ENCODE measurements at places on chromosomes 2 and 18. TPM values are rescaled to one million over a fixed set of nuclear protein-coding genes. Genes with fewer than 3 reads are reported as not detected.

DNA sequence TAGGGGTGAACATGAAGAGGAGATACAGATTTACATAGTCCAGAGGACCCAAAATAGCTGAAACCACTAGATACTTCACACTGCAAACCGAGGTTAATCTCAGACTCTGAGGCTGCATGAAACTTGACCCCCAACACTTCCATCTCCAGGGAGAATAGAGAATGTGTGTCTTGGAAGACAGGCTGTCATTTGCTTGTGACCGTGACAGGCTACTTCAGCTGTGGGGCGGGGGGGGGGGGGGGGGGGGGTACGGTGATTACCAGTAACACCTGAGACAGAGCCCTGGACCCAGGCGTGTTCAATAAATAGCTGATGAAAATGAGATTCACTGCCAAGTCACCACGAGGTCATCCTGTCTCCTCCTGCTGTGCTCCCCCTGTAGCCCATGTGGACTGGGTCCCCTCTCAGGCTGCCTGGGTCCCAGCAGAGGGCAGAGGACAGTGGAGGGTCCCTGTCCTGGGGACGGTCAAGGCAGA, 5.7 kb upstream of the KLHL29 start:
- DNase-seq = no peak

GRCh38 chr2:149019768-149020167, 18.7 kb upstream of the LYPD6B start:
- no peak for DNase-seq

DNA sequence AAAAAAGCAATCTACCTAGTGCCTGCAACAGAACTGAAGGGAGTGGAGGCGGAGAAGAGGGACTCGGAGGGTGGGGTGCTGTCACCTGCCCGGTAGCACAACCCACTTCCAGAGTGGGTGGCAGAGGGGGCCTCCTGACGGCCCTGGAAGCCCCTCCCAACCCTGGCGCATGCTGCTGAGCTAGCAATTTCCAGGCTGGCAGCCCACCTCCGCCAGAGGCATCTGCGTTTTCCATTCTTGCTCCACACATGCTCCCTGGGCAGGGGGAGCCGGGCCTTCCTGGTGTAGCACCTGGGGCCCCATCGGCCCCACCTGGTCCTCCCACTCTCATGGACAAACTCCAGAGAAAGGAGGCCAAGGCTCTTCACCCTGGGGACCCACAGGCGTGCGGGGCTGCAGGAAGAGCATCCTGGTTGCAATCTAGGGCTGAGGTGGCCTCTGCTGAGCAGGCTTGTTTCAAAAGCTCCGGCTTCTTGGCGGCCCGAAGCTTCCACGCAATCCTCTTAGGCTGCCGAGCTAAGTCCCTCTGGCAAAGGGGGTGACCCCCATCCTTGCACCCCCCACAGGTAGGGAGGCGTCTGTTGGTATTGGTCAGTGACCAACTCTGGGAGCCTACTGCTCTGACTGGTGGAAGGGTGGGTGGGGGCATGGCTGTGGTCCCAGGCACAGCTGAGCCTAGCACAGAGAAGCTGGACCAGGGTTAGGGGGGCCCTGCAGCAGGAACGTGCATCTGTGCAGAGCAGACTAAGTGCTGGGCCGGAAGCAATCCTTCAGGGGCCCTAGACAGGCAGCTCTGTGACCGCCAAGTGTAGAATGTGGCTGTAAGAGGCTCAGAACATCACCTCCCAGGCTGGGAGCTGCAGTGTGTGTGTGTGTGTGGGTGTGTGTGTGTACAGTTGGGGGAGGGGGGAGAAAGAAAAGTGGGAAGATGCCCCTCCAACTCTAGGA, 2.6 kb downstream of the HS6ST1 start:
- DNase-seq = no peak

DNAH6 gene
- total RNA-seq = not detected

DNA sequence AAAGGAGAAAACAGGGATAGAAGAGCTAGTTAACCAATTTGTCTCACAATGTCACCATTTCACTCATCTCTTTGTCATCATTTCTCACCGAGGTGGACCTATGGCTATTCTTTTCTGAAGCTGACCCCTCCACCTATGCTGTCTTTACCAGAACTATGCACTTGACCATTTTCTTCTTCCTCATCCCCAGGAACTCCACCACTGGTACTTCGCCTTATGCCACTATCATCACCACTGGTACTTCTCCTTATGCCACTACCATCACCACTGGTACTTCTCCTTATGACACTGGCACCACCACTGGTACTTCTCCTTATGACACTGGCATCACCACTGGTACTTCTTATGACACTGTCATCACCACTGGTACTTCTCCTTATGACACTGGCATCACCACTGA, 745.8 kb upstream of the CHAC2 start:
- no peak for DNase-seq

DNA sequence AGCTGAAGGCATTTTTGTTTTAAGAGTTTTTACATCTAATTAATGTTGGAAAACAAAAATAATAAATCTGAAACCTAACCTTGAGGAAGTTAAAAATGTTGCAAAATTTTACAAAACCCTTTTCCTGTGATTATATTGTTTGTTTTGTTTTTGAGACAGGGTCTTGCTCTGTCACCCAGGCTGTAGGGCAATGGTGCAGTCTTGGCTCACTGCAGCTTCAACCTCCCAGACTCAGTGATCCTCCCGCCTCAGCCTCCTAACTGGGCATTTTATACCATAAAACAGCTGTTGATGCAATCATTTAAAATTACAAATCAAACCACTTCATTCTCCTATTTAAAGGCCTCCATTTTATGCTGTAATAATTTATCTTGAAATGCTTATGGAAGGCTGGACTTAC, 1.7 kb upstream of the ZNF24 start:
- no peak for DNase-seq

- no peak for DNase-seq
Observed at GRCh38 chr2:46269544-46270273, 27.5 kb upstream of the EPAS1 start.

Measured in PC-3 (cell line).